Stimulated activated CD4-positive, alpha-beta T cell treated with anti-CD3 and anti-CD28 coated beads, TNF-alpha, amount 100 ng/mL, for 24 hours (primary cell): ENCODE measurements at places on chromosomes 5 and 9.
A peak's percentile ranks its signal among the peaks of the same experiment; 100 is the strongest.

GRCh38 chr5:59236448-59236847 lies 653.6 kb downstream of the RAB3C start:
- DNase-seq = no peak

GRCh38 chr5:172055996-172056395 lies 49.6 kb upstream of the FBXW11 start:
- no peak for DNase-seq

DNA sequence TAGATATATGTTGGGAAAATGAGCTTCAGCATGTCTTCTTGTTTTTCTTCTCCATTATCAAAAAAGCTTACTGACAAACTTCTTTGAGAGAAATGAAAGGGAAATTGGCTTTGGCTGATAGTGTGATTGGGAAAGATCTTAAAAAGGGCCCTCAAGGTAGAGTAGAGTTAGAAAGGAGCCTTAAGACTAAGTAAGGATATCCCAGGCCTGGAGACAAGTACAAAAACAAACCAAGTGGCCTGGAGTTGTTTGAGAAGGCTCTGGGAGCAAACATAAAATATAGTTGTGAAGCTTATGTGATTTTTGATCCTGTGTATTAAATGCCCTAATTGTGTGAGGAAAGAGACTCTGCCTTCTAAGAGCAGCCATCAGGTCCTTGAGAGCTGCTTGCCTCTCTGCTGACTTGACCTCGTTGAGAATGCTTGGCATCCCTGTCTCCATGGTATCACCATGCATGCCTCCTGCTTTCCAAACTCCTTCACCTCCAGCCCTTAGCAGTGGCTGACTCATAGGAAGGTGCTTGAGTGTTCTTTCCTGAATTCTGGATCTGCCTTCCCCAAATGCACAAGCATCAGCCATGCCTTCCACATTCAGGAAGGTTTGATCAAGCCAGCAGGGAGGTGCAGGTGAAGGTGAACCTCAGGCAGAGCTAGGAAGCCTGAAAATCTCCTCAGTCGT lies 78.9 kb downstream of the SMARCA2 start:
- DNase-seq = no peak

DNA sequence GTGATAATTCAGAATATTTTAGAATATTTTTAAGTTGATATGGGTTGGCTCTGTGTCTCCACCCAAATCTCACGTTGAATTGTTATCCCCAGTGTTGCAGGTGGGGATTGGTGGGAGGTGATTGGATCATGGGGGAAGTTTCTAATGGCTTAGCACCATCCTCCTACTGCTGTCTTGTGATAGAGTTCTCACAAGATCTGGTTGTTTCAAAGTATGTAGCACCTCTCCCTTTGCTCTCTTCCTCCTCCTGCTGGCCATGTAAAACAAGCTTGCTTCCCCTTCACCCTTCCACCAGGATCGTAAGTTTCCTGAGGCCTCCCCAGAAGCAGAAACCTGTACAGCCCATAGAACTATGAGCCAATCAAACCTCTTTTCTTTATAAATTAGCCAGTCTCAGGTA lies 214.6 kb upstream of the C9orf72 start:
- no peak for DNase-seq

DNA sequence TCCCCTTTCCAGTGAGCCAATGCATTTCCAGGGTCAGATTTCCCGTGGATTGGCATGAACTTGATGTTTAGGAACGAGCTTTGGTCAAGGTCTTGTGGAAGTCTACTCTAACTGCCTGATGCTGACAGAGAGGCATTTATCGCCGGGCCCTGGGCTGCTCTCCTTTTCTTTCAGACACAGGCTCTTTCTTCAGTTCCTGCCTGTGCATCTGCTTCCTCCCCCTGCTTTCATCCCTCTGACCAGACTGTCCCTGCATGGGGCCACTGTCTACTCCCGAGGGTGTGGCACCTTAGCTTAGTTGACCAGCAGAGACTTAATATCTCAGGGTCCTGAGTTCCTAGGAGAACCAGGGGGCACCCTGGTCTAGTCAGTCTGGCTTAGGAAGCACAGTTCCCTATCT lies 41.2 kb downstream of the RALGPS1 start:
- no peak for DNase-seq

DNA sequence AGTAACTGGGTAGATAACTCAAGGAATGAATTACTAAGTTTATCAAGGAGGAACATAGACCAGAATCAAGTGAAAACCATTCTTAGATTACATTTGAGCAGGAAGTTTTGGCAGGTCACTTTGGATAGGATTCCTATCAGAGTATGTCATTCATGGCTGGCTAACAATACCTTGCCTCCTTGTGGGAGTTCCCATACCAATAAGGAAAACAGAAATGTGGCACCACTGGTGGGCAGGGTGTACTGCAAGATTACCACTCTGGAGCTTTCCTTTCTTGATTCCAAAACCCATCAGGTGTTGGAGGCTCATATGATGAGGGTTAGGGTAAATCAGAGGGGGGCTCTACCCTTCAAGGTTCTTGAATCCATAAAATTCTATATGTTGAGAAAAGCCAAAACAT lies 18.6 kb upstream of the SPATA31D1 start:
- DNase-seq = no peak

- no peak for DNase-seq
Measured at GRCh38 chr5:85868070-85868469, 749.7 kb upstream of the COX7C start.

DNA sequence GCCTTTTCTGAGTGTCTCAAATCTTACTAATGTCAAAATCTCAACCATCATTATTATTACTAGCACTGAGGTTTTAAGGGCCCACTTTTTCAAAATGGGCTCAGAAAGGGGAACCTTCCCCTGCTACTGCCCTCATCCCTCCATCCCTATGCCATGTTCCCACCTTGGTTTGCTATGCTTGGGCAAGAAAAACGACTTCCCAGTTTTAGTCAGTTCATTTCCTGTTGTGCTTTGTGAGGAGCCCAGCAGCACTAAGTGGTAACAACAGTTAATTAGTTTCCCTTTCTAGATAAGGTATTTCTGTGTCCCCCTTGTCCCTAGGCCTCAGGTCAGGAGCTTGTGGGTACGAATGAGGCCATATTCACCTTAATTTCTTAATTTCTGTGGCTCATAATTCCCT lies 595.2 kb downstream of the RAB3C start:
- no peak for DNase-seq

DNA sequence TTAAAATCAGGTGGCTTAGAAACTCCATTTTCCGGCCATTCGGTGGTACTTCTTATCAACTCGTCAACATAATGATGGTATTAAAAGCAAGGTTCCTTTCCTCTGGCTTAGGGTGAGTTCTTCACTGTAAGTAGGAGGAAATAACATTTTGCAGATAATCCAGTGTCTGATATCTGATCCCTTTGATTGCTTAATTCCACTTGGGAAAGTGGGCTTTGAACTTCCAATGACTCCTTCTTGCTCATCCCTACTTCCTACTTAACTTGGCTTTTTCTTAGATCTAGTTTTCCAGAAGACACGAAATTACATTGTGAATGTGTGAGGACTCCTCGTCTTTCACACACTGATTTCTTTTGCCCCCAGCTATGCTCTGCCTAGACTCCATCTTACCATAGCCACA lies 31.5 kb downstream of the DDX31 start:
- no peak for DNase-seq

DNA sequence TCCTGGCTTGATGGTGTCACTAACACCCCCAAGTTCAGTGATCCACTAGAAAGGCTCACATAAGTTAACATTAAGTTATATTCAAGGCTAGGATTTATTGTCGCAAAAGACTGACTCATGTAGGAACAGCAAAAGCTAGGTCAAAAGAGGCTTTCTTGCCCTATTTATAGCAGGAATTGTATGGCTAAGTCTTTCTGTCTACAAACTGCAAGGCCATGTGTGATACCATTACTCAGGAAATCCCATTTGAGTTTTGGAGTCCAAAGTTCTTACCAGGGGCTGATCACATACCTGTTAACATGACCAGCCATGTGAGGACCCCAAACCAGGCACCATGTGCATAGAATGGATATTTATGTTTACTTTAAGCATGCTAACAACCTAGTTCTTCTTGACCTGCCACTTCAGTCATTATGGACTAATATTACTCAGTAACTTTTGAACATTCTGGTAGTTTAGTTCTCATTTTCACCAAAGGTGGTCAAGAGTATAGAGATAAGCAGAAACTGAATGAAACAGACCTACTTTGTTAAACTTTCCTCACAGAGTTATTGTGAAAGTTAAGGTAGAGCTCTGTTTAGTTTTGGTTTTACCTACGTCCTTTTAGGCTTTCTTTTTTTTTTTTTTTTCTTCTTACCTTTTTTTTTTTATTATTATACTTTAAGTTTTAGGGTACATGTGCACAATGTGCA lies 281.1 kb downstream of the FER start:
- DNase-seq = no peak

GRCh38 chr5:137589185-137589584 lies 90.1 kb upstream of the SPOCK1 start:
- DNase-seq = no peak

GRCh38 chr9:136748666-136749611 lies 614 bp upstream of the LCN6 start:
- no peak for DNase-seq

DNA sequence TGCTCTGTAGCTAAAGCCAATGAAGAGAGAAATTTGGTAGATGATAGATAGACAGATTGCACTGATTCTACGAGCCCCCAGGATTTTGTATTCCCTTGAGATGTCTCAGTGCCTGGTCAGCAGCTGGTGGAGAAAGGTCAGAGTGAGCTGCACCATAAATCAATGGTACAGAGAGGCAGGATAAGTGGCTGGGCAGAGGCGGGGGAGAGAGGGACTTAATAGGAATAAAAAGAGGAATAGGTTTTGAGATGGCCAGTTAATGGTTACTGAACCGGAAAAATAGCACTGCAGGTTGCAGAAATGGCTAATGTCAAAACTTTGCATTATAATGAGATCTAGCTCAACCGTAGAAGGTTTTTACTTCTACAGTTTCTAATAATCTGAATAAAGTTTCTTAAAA lies 47.9 kb upstream of the SLC12A2 start:
- DNase-seq = no peak

DNA sequence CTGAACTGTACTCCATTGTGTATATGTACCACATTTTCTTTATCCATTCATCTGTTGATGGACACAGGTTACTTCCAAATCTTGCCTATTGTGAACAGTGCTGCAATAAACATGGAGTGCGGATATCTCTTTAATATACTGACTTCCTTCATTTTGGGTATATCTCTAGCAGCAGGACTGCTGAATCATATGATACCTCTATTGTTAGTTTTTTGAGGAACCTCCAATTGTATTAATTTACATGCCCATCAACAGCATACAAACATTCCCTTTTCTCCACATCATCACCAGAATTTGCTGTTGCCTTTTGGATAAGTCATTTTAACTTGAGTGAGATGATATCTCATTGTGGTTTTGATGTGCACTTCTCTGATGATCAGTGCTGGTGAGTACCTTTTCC lies 81.8 kb upstream of the FAM120A start:
- DNase-seq = no peak

GRCh38 chr5:116528519-116529234 lies 45.9 kb downstream of the SEMA6A start:
- no peak for DNase-seq

GRCh38 chr5:132099076-132099748 lies 25.6 kb downstream of the CSF2 start:
- peak; percentile 72 for DNase-seq

DNA sequence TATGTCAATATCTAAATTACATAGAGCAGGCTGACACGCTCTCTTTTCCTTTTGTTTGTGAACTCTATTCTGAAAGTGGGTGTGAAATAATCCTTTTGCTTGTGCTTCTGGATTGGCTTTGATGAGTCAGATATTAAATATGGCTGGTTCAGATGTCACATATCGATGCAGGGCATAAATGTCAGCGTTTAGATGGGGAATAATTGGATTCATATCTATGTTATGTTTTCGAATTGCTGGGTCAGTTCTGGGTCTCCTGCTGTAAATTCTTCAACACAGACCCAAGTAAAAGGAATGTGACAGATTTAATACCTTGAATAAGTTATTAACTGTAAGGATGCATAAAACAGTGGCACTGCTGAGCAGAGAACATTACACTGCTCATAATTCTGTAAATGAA lies 118.7 kb upstream of the SNX2 start:
- no peak for DNase-seq

GRCh38 chr5:80714570-80715298 lies 60.0 kb upstream of the DHFR start:
- DNase-seq = no peak

DNA sequence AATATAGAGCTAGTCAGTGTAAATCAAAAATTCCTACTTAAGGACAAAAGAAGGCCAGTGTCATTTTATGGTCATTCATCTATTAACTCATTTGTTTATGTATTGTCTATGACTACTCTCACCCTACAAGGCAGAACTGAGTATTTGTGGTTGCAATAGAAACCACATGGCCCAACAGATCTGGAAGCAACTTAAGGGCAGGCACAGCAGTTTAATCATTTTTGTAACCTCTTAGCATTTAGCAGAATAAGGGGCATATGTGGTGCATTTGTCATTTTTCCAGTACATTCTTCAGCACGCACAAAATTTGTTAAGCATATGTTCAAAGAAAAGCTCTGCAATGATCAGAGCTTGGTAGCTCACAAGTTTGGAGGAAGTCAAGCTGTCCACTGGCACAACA lies 1.1 kb downstream of the FKBP15 start:
- no peak for DNase-seq

GRCh38 chr5:58816181-58816731 lies 233.4 kb downstream of the RAB3C start:
- no peak for DNase-seq

- no peak for DNase-seq
Measured at GRCh38 chr5:98827161-98827560, 53.7 kb downstream of the RGMB start.

DNA sequence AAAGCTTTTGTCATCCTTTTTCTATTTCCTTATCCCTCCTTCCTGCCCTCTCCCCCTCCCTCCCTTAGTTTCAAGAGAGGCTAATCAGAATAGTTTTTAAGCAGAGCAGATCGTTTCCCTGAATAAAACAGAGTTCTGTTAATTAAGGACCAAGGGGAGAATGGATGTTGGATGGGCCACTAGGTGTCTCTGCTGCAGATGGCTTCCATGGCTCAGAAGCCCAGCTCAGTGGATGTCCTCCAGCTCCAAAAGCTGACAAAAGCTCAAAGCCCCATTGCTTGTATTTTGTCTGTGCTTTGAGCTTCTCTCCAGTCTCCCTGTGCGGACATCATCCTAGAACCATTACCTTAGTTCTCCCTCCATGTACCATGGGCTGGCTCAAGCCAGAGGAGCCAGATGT lies 21.0 kb upstream of the NPR3 start:
- no peak for DNase-seq
